ENCODE measurements at places on chromosomes 1 and 21.

- DNase-seq, result no peak
Observed at GRCh38 chr1:90502194-90502593, 214.9 kb downstream of the BARHL2 start.

GRCh38 chr1:119380983-119381662 is 12.5 kb downstream of the HAO2 start:
- no peak for DNase-seq

GRCh38 chr1:55443175-55443915 is 228.2 kb upstream of the USP24 start:
- DNase-seq, result no peak

DNA sequence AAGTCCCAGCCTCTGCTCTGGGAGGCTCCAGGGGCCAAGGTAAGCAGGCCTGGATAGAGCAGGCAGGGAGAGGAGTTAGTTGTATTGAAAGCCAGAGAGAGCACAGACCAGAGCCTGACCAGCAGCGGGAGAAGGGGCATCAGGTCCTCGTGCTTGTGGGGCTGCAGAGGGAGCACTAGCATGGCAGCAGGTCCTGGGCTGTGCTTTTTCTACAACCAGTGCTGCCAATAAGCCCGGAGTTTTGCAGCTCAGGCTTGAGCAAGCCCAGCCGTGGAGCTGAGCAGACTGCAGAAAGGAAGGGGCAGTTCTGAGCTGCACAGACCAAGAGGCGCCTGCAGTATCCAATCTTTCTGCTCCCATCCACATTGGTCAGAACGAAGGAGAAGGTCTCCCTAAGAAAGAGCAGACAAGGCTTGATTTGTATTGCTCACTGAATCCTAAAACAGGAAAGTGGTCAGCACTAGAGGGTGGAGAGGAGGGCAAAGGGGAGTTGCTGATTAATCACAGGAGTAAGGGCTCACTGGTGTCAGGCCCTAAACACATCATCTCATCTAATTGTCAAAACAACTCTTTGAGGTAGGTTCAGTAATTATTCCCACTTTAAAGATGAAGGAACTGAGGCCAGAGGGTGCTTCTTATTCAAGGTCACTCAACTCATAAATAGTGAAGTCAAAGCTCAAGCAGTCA is 2.7 kb downstream of the DENND2D start:
- DNase-seq, result peak; percentile 77

- DNase-seq, result no peak
Observed at GRCh38 chr1:178124115-178124514, 30.2 kb downstream of the RASAL2 start.

GRCh38 chr21:44258056-44258725 is 3.5 kb downstream of the DNMT3L start:
- no peak for DNase-seq

DNA sequence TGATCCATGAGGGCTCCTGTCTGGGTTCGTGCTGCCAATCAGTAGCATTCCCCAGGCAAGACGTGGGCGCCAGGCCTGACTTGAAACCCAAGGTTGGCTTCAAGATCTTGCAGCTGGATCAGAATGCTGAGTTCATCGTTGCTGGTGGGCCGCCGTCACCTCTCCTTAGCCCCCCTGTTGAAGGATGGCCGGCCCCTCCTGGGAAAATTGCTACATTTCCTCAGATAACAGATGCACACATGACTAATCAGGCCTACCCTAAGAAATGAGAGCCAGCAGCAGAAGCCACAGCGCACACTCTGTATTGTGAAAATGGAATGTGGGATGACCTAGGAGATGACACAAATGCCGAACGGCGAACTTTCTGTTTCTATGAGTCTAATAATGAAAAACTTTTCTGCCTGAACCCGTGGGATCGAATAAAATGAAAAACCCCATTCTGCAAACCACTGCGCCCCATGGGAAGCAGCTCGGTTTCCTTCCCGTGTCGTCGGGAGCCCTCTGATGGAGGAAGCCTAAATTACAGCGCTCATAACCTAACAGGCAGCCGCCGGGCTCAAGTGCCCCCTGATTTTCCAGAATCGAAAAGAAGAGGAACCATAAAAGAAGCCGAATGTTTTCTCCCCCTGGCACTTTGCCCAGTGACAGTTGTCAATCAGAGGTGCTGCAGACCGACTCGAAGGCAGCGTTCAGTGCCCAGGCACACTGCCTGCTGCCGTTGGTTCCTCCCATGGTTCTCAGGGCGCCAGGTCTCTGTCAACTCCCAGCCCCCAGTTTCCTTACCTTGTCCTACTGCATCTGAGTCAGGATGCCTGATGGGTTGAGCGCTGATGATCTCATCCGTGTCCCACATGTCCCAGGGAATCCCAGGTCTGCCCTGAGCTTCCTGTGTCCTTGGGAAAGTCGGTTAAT is 38.2 kb upstream of the H6PD start:
- DNase-seq, result peak; percentile 86

DNA sequence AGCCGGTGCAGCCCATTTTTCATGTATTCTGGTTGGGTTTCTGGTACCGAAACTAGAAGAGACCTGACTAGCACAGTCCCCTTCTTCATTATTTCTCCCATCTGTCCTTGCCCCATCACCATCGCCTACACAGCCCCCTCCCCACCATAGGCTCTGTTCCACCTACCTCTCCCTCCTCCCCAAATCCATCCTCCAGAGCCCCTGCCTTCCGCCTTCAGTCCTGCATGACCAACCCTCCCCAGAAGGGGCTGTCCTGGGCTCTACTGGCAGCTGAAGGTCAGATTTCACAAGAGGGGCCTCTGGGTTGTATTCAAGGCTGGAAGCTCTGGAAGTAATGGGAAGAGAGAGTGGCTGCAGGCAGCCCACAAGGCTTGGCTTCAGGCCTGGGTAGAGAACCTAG is 55.2 kb downstream of the SDC3 start:
- DNase-seq, result no peak
